ENCODE measurements at places on chromosomes 11 and 22.

DNA sequence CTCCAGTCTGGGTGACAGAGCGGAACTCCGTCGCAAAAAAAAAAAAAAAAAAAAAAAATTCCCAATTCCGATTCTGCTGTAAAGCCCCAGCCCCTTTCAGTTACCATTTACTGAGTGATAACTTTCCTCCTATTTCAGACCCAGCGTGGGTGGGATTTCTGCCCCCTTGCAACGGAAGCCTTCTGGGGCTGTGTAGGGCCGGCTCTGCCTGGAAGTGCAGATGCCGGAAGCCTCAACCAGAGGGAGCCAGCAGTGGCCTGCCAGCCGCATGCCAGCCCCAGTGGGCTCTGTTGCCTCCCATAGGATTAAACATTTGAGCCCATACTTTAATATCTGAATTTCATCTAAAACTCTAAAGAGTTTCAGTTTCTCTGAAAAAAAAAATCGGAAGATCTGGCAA lies 60.0 kb upstream of the NUP50 start:
- DNase-seq = no peak

- DNase-seq = no peak
These were observed 42.2 kb downstream of the PDE2A start for GRCh38 chr11:72631806-72632731.

GRCh38 chr22:38732251-38732815 lies 23.5 kb downstream of the SUN2 start:
- DNase-seq = no peak

DNA sequence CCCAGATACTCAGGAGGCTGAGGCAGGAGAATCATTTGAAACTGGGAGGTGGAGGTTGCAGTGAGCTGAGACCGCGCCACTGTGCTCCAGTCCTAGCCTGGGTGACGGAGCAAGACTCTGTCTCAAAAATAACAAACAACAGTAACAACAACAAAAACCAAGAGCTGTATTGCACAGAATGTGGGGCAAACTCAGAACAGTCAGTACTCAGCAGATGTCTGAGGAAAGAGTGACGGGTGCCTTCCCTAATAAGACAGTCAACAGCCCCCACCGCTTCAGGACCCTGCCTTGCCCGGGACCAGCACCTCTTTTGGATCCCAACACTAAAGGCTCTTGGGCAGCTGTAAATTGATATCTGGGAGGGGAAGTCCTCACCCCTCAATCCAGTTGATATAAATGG lies 40.3 kb downstream of the RIBC2 start:
- no peak for DNase-seq

DNA sequence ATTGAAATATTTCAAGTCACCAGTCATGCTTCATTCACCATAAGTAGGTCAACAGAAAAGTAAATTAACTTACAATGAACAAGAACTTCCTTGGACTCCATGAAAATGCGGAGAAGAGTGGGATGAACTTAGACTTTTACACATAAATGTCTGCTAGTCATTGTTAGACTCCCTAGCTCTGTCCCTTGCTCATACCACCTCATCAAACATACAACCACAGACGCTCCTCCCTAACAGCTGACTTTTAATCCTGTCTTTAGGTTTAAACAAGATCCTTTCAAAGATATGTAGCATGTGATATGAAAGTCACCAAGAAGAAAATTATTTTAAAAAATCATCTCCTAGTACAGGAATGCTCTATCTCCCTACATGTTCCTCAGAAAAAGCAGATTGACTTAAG lies 248.1 kb downstream of the DLG2 start:
- DNase-seq = no peak

GRCh38 chr11:19420868-19421533 lies 180.3 kb upstream of the E2F8 start:
- DNase-seq = no peak

- DNase-seq = no peak
These were observed 9.2 kb downstream of the PARVB start for GRCh38 chr22:44033287-44033686.

GRCh38 chr11:69387409-69387885 lies 93.5 kb downstream of the MYEOV start:
- no peak for DNase-seq

DNA sequence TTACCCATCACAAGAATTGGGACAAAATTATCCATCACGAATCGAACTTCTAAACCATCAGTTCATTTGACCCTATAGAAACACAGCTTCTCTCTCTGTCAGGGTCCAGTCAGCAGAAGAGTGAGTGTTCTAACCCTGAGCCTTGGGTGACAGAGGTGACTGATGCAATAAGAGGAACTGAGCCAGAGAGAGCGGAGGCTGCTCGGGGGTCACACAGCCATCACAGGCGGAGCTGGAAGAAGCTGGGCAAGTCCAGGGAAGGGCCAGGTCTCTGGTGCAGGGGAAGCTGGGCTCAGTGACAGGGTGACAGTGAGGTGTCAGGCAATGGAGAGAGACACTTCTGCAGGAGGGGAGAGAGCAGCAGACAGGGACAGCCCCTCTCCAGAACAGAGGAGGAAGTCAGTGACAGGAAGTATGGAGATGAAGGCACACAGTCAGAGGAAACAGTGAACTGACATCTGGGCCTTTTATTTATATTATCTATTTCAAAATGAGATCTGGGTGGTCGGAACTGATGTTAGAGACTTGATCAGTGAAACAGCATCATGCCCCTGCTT lies 184.0 kb upstream of the TBCEL start:
- DNase-seq = no peak

DNA sequence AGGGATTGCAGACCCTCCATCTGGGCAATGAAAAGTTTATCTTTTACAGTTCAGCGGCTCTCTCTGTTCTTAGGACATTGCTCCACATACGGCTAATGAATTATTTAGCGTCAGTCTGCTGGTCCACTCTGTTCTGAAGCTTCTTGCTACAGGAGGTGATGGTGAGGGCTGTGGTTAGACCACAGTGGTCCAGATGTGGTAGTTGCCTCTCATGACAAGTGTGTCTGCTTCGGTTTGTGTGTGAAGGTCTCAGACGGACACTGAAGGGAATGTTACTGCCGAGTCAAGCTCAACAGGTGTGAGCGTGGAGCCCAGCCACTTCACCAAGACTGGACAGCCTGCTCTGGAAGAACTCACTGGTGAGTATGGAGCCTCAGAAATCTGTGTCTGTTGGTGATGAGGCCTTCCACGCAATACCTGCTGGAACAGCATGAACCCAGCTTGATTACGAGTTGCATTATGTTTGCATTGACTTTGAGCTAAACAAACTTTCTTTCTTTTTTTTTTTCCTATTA lies 220.8 kb downstream of the DBX1 start:
- DNase-seq = no peak

- DNase-seq = no peak
These were observed 11.9 kb upstream of the PPFIBP2 start for GRCh38 chr11:7501894-7502293.

GRCh38 chr22:32917577-32918354 lies 116.3 kb downstream of the TIMP3 start:
- DNase-seq = no peak

DNA sequence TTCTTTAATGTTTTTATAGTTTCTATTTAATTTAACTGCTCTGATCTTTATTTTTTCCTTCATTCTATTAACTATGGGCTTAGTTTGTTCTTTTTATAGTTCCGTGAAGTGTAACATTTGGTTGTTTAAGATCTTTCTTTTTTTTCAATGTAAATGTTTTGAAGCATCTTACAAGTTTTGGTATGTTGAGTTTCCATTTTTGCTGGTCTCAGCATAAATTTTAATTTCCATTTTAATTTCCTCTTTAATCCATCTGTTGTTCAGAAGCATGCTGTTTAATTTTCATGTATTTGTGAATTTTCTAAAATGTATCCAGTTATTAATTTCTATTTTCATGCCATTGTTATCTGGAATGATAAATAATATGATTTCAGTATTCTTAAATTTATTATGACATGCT lies 17.0 kb upstream of the GLYATL2 start:
- no peak for DNase-seq

DNA sequence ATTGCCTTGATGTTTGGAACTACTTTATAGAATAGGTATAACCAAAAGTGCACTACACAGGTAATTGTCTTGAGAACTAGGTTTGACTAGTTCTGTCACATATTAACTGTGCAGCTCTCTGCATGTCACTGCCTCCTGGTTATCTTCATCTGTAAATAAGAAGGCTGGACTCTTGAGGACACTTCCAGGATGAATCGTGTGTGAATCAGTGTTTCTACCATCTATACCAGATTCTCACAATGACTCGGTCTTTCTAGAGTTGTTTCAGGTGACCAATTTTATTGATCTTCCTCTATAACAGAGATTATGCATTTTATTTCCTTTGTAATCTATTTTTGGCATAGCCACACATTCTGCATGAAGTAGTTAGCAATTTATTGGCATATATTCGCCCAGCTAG lies 1181.0 kb upstream of the TENM4 start:
- no peak for DNase-seq

DNA sequence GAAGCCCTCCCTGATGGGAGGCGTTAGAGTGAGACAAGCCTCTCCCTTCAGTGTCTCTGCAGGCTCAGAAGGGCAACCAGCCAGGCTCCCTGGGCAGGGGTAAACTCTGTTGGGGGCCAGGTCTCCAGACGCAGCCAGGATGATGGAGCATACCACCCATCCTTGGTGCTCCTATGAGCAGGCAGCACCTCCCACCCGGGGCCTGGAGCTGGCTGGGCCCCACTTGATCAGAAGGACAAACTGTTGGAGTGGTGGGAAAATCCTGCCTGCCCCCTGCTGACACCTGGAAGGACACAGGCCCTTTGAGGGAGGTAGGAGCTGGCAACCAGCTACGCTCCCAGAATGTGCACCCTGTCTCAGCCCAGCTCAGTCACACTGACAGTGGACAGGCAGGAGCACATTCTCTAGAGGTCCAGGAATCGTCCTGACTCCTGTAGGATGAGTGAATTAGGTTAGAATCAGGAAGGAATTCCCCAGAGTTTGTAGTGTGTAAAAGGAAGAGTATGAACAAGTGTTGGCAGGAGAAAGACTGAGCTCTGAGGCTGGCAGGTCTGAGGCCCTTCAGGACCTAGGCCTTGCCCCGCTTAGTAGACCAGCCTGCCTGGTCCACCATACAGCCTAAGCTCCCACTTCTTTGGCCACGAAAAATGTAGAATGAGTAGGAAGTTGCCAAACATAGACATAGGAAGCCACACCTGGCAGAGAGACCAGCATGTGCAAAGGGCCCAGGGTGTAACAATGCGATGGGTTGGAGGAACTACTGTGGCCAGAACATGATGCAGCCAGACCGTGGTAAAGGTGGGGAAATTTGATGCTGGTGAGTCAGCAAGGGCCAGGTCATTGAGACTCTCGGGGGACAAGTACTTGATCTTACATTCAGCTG lies 19.1 kb downstream of the ARHGEF17 start:
- no peak for DNase-seq

- DNase-seq = no peak
These were observed 8.6 kb upstream of the ARAP1 start for GRCh38 chr11:72760539-72761405.

GRCh38 chr11:73335204-73335923 lies 27.3 kb downstream of the ARHGEF17 start:
- peak; percentile 79 for DNase-seq

GRCh38 chr11:35038211-35038928 lies 100.6 kb upstream of the CD44 start:
- no peak for DNase-seq

All from hematopoietic multipotent progenitor cell treated with erythropoietin and hydrocortisone succinate and interleukin-3 and kit ligand, for 8 days (in vitro differentiated cells).